Stimulated activated CD8-positive, alpha-beta memory T cell treated with anti-CD3 and anti-CD28 coated beads, Interleukin-4, amount 100 ng/mL, for 48 hours (primary cell): ENCODE measurements at places on chromosomes 3 and 15.

DNA sequence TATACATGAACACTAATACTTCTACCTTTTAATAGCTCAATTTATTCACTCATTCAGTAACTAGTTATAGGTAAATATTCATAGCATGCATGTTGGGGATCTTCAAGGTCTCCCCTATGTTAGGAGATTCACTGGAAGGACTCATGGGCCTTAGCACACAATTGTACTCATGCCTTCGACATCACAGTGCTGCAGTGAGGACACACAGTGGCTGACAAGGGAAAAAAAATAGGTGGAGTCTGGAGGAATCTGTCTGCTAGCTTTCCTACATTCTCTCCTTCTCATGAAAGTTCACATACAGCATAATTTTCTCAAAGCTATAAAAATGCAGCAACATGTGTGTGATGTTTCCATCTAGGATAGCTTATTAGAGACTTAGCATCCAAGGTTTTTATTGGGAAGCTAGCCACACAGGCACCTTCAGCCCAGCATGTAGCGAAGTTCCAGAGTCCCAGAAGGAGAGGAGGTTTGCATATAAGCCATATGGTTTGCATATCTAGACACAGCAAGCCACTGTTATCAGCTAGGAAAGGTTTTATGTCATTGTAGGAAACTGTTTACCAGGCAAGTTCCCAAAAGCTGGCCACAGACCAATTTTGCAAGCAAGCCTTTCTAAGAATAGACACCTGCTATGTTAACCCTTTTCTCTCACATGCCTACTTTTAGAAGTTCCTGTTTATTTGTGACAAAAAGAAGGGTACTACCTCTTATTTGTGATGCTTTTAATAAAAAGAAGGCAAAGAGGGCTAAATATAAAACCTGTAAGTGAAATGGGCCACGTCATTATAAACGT is 46.4 kb downstream of the MORC1 start:
- DNase-seq: no peak

GRCh38 chr15:40286061-40286532 is 3.2 kb upstream of the ANKRD63 start:
- no peak for DNase-seq

- DNase-seq: no peak
These were observed 67.4 kb downstream of the GTPBP8 start for GRCh38 chr3:113058188-113058587.

DNA sequence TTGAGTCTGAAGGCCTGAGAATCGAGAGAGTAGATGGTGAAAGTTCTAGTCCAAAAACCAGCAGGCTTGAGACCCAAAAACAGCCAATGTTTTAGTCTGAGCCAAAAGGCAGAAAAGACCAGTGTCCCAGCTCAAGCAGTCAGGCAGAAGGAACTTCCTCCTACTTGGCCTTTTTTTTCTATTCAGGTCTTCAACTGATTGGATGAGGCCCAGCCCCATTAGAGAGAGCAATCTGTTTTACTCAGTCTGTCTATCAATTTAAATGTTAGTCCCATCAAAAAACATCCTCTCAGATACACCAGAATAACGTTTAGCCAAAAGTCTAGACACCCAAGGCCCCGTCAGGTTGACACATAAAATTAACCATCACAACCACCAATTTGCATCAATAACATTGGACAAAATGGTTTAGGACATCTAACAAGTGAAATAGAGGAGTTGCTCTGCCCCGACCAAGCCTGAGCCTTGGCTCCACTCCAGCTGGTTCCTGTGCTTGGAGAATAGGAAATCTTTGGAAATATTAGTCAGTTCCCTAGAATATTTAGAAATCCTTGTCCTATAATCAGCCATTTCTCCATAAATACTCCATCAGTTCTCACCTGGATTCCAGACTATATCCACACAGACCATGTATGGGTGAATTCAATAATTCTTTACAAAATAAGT is 51.4 kb upstream of the LIPC start:
- DNase-seq: no peak

- no peak for DNase-seq
These were observed 9.5 kb upstream of the CSPG4 start for GRCh38 chr15:75721923-75722870.
